ENCODE measurements at places on chromosomes 3 and 15.

- DNase-seq = no peak
These were observed 67.1 kb downstream of the MB21D2 start for GRCh38 chr3:192850451-192850981.

DNA sequence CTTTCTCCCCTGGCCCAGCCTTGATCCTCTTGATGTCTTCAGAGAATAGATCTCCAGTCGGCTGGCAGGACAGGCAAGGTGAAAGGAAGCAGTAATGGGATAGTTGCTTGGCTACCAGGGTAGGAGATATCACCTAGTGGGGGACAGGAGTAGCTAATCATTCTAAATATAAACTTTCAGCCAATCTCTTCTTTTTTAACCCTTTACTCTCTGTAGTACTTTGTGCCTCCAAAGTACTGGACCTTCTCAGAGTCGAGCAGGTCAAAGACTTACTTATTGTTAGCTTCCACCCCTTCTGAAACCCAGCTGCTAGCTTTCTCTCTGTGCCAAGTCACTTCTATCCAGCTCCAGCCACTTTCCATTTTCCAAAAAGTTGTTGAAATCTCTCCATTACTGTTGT is 43.4 kb upstream of the FILIP1L start:
- DNase-seq = no peak

GRCh38 chr3:29286478-29287240 is 5.8 kb downstream of the RBMS3 start:
- no peak for DNase-seq

DNA sequence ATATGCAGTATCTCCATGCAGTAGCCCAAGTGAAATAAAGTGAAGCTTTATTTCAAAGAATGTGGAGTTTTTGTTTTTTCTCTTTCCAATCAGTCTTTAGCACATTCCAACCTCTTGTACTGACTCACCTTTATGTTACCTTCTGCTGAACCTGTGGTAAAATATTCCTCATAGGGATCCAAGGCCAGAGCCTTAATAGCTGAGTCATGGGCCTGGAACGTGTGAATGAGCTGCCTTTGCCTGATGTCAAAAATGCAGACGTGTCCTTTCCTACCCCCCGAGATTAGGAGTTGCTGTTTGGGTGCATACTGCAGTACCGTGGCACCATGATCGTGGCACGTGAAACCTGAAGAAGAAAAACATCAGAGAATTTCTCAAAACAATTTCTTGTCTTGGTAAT is 108.5 kb downstream of the GLDN start:
- DNase-seq = no peak

- DNase-seq = no peak
These were observed 349.1 kb downstream of the ULK4 start for GRCh38 chr3:41612853-41613252.

DNA sequence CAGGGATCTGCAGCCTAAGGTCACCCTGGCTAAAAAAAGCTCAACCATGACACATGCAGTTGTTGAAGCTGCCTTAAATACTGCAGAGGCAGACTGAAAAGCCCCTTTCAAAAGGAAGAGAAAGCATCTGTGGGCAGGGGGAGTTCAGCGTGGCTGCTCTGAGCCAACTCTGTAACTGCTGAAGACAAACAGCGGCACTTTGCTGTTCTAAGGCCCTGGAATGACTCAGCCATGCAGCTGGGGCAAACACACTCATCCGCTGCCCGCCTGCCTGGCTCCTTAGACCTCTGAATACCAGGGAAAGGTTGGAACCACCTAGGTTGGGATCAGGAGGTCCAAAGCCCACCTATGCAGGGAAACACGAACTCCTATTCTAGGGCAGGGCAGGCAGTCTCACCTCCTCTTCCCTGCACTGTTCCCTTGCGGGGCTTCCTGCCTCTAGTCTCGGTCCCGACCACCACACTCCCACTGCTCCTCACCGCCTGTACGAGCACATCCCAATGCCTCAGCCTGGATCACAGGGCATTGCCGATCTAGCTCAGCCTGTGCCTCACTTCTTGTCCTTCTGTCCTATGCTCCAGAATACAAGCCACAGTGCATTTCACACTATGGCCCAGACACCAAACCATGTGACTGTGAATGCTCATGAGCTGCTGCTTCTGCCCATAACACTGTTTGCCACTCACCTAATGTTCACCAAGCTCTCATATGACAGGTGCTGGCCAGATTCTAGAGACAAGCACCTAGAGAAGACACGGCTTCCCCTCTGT is 6.6 kb upstream of the MUSTN1 start:
- DNase-seq = no peak

- no peak for DNase-seq
These were observed 1024.4 kb upstream of the CADM2 start for GRCh38 chr3:83934192-83935021.

DNA sequence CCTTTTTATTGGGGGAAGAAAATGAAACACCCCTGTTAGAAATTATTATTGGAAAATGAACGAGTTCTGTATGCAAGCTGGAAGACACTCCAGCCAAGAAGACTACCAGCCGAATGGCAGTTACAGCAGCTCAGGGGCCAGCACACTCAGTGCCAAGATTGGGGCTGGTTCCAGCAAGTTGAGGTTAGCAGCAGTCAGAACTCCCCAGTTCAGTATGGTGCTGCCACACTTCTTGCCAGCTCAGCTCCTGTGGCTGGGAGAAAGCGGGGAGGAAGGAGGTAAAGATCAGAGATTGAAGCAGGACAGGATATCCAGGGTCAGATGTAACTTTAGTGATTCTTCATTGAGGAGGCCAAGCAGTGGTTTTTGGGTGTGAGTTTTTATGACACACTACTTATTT is 280.2 kb upstream of the NR2E3 start:
- DNase-seq = no peak

DNA sequence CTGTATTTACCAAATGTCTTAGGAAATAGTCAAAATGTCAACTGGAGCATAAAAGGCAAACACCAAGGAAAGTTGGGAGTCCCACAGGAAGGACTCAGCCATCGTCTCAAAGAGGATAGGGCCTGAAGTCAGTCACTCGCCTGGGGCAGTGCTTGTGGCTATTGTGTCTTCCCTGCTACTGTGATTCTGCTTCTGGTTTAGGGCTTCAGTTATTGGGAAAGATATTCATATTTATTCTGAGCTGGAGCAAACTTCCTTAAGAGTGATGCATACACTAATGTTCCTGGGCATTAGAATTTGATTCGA is 118.1 kb downstream of the EDEM1 start:
- no peak for DNase-seq

GRCh38 chr3:102098130-102098885 is 249.0 kb downstream of the NFKBIZ start:
- DNase-seq = no peak

GRCh38 chr3:139797724-139798343 is 120.1 kb upstream of the NMNAT3 start:
- no peak for DNase-seq

DNA sequence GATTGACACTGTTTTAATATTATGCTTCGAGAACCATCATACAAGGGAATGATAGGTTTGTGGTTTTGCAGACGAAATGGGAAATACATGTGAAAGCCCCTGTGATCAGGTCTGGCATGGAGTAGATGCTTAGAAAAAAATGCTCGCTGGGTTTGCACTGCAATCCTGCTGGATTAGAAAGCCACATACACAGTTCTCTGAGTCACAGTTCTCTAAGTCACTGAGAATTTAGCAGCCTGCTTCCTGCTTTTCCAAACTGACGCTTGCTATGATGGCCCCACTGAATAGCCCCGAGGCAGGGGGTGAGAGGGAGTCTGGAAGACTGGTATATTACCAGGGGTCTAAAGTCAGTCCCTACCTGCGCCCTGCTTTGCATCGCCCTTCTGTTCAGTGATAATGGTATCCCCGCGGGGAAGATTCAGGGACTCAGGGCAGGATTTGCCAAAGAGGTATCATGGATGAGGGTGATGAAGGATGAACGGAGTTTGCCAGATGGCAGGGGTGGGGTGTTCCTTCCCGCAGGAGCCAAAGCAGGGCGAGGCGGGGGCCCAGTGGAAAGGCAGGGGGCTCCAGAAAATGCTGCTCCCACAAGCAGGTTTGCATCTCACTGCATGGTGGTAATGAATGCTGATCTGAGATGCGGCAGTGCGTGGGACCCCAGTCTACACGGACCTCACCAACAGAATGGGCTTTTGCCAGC is 82.3 kb downstream of the IQSEC1 start:
- DNase-seq = no peak

- DNase-seq = no peak
These were observed 3.1 kb downstream of the ATP10A start for GRCh38 chr15:25859838-25860645.

DNA sequence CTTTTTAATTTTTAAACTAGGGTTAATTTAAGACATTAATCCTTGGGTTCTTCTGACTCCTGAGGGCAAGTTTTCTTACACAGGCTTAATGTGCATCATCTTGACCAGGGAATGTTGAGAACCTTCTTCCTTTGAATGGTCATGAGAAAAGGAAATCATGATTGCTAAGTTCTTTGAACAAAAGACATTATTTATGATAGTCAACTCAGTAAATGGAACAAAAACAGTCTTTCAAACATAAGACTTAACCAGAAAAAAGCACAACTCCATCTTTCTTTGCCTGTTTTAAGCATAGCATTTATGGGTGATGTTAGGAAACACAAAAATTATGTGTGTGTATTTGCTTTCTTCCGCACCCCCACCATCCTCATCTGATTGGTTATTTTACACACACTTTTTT is 5.4 kb downstream of the TLNRD1 start:
- DNase-seq = no peak

DNA sequence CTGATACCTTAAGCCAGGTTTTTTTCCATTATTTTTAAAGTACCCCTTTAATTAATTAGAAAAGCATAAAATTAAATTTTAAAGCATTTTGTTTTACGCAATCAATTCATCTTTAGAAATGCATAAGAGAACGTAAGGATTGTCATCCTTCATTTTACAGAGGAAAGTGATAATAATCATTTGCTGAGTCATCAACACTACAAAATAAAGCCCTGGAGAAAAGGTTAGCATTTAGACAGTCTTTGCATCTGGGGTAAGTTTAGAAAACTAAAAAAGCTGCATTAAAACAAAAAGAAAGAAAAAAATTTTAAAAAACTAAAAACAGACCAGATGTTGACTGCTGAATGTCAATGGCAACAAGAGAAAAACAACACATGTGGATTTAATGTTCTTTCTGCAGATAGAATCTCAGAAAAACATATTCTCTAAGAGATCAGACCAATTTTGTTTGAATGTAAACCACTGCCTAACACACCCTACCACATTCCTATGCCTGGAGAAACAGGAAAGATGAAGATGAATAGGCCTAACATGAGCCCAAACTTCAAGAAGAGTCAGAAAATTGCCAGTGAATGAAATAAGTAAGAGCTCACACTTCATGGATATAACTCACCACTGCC is 59.9 kb downstream of the SUCNR1 start:
- no peak for DNase-seq

GRCh38 chr15:101697488-101697887 is 26.8 kb downstream of the TARS3 start:
- no peak for DNase-seq

GRCh38 chr15:31465083-31465955 is 138.7 kb downstream of the KLF13 start:
- DNase-seq = no peak

- no peak for DNase-seq
These were observed 57.5 kb upstream of the PRR23E start for GRCh38 chr3:127135241-127136023.

GRCh38 chr15:85534031-85534430 is 153.6 kb downstream of the AKAP13 start:
- DNase-seq = no peak

GRCh38 chr15:53611145-53611920 is 148.1 kb downstream of the WDR72 start:
- DNase-seq = no peak

- no peak for DNase-seq
These were observed 23.1 kb downstream of the SQOR start for GRCh38 chr15:45657764-45658545.

DNA sequence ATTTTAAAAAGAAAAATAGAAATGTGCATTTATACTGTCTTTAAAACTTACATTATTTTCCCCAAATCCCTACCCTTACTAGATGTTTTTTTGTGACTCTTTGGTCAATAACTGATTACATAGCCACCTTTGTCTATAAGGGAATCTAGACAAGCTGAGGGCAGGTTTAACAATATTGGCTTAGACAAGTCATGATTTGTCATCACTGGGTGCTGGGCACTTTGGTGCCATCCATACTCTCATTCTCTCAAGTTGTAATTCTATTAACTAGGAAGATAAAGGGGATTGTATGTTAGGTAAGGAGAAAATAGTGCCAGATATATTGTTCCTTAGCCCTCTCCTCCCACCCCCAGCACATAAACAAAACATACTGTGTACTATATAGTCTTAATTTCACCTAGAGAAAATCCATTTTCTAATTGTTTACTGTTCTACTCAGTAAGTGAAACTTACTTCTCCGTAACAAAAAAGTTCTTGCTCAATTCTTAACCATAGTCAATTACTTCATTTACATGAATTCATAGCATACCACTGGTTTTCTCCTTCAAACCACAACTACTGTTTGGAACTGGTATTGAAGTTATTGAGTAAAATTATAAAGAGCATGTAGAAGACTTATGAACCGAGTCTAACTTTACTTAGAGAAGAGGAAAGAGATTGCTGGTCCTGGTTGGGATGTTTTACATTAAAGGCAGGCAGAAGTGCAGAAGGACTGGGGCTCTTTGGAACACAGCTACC is 877.1 kb downstream of the PDCD6IP start:
- no peak for DNase-seq

- no peak for DNase-seq
These were observed 114.3 kb upstream of the ARHGEF3 start for GRCh38 chr3:56915966-56916586.

- no peak for DNase-seq
These were observed 292.0 kb downstream of the RPLP1 start for GRCh38 chr15:69744391-69745162.

DNA sequence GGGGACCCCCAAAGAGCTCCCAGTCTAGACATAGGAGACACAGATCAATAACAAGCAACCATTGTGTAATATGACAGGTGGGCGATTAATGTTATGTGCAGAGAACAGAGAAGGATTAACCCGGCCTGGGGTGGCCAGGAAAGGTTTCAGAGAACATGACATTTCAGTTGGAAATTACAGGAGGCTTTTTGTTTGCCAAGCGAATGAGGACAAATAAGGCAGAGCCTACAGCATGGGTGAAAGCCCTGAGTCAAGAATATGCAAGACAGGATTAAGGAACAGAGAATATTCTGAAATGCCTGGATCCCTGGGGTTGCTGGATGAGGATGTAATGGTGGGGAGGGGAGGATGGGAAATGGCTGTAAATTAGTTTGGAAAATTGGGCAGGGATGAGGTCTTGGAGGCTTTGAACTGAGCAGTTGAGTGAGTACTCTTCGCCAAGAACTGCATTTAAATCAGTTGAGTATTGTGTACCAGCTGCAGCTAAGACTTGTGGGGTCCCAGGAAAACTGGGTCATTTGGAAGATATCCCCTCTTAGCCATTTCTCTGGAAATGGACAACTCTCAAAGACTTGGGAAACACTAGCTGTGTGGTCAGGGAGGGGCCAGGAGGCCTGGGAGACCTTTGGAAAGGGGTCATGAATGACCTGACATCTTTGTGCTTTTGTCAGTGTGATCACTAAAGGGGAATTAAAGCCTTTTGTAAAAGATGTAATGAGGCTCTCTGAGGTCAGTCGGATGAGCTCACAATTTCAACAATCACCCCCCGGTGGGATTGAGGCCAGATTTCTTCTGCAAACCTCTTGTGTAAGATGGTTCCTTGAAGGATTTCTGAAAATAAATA is 198.6 kb upstream of the NR2E3 start:
- no peak for DNase-seq

All from cerebellar nuclear complex (tissue), 1 donor.